ENCODE measurements at places on chromosomes 11 and 22. TPM values are rescaled to one million over a fixed set of nuclear protein-coding genes. Genes with fewer than 3 reads are reported as not detected.

DNA sequence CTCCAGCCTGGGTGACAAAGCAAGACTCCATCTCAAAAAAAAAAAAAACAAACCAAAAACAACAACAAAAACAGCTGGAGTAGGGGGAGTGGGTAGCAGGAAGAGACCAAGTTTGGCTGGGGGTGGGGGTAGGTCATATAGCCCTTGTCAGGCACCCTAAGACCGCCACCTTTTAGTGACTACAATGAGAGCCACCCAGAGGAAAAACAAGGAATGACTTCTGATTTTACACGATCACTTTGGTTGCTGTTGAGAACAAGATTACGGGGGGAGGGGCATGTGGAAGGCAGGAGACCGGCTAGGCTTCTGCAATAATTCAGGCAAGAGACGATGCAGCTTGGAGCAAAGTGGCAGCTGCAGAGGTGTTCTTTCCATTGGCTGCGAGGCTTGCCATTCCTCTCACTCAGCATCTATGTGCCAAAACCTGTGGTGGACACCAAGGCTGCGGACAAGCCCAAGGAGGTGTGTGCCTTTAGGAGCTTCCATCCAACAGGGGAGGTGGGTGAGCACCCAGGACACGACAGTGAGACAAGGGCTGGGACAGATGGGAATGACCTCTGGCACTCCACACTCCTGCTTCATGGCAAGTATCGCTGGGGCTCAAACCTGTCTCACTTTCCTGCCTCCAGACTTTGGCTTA lies 1.7 kb downstream of the RPS19BP1 start:
- no peak for DNase-seq

- DNase-seq = no peak
These were observed 588 bp downstream of the VPS37C start for GRCh38 chr11:61160487-61161189.

SYT7 gene
- 0.23 TPM for total RNA-seq

OR10A6 gene
- total RNA-seq = not detected
